Left ventricle myocardium superior (tissue), 1 donor: ENCODE measurements at places on chromosomes 6 and 20.

DNA sequence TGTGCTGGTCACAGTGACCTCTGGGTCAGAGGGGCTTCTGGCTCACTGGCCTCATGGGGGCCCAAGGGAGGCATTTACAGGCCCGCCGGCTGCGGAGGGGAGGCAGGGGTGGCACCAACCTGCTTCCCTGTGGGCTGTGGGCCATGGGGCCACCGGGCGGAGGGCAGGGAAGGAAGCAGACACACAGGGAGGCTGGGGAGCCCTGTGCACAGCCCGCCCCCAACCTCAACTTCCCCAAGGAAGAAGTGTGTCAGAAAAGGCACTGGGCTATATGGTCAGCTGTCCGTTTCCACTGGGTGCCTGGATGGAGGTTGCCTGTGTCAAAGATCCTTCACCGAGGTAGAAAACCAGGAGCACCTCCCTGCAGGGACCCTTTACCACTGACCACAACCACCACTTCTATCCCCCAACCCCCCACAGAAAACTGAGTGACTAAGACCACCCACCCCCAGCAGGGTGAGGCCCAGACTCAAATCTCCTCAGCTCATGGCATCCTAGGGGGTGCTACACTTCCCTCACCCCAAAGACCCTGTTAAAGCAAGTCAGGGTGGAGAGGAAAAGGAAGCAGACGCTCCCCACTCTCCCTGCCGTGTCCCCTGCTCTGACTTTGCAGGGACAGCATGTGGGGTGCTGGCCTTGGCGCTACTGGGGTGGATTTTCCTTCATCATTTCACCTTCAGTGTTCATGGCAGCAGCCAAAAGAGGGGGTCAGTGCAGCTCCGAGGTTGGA is 5.6 kb downstream of the CST3 start:
- DNase-seq: peak; percentile 53

GRCh38 chr6:30334075-30334783 is 7.5 kb downstream of the TRIM39 start:
- no peak for DNase-seq

DNA sequence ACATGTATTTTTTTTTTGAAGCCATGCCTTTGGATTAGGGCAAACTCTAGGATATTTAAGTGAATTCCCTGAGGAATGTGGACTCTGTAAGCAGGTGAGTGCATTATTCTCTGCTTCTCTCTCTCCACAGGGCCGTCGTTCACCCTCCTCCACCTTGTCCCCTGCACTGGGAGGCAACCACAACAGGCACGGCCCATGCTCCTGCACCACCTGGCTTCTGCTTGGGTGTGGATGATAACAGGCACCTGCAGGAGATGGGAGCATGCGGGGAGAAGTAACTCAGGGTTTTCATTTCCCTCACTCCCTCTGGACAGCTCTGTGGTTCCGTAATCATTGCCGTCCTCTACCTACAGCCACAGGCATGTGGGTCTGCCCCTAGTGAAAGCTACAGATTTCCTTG is 43.4 kb downstream of the HLA-C start:
- DNase-seq: no peak

GRCh38 chr6:158920311-158920905 is 79.6 kb downstream of the RSPH3 start:
- no peak for DNase-seq
